Heart right ventricle (tissue), 16 donors: ENCODE measurements at places on chromosomes 3 and 15. TPM values are rescaled to one million over a fixed set of nuclear protein-coding genes. Genes with fewer than 3 reads are reported as not detected.

ZPLD1 gene
- total RNA-seq, result not detected

SLITRK3 gene
- total RNA-seq, result not detected

CCDC39 gene
- not detected for total RNA-seq

LSMEM2 gene
- total RNA-seq, result 45.2 TPM

MKRN2OS gene
- 4.2 TPM for total RNA-seq

SPINT1 gene
- 0.64 TPM for total RNA-seq

CCR3 gene
- total RNA-seq, result not detected

GRM7 gene
- total RNA-seq, result not detected

MEIS2 gene
- 34.0 TPM for total RNA-seq

GRCh38 chr15:58043192-58043903, 22.2 kb downstream of the ALDH1A2 start:
- H3K27ac ChIP-seq, result no peak overlapping the region
- no peak overlapping the region for H3K4me3 ChIP-seq
- DNase-seq, result peak; percentile 20
- no peaks in the 10 kb centered on the region for H3K4me1 ChIP-seq

GRCh38 chr3:193040836-193041672, 123.4 kb upstream of the MB21D2 start:
- no peaks in the 10 kb centered on the region for H3K4me1 ChIP-seq
- H3K27ac ChIP-seq, result no peak overlapping the region
- no peaks in the 10 kb centered on the region for H3K27me3 ChIP-seq
- H3K36me3 ChIP-seq, result no peaks in the 10 kb centered on the region
- no peak overlapping the region for H3K4me3 ChIP-seq

- DNase-seq, result no peak
- no peaks in the 10 kb centered on the region for H3K4me1 ChIP-seq
- no peak overlapping the region for H3K27ac ChIP-seq
- peaks cover 24% of the 10 kb centered on the region for H3K27me3 ChIP-seq
- no peaks in the 10 kb centered on the region for H3K36me3 ChIP-seq
- no peak overlapping the region for H3K4me3 ChIP-seq
Measured at GRCh38 chr3:194124193-194124592, 11.8 kb upstream of the HES1 start.

GRCh38 chr15:53437985-53438841, 321.2 kb downstream of the WDR72 start:
- no peaks in the 10 kb centered on the region for H3K27me3 ChIP-seq
- H3K4me3 ChIP-seq, result no peak overlapping the region
- H3K4me1 ChIP-seq, result no peaks in the 10 kb centered on the region
- no peak overlapping the region for H3K27ac ChIP-seq
- DNase-seq, result no peak
- no peaks in the 10 kb centered on the region for H3K36me3 ChIP-seq

GRCh38 chr3:468172-468571, 271.6 kb downstream of the CHL1 start:
- DNase-seq, result no peak
- no peak overlapping the region for H3K27ac ChIP-seq
- no peaks in the 10 kb centered on the region for H3K27me3 ChIP-seq
- H3K4me3 ChIP-seq, result no peak overlapping the region
- no peaks in the 10 kb centered on the region for H3K4me1 ChIP-seq

DNA sequence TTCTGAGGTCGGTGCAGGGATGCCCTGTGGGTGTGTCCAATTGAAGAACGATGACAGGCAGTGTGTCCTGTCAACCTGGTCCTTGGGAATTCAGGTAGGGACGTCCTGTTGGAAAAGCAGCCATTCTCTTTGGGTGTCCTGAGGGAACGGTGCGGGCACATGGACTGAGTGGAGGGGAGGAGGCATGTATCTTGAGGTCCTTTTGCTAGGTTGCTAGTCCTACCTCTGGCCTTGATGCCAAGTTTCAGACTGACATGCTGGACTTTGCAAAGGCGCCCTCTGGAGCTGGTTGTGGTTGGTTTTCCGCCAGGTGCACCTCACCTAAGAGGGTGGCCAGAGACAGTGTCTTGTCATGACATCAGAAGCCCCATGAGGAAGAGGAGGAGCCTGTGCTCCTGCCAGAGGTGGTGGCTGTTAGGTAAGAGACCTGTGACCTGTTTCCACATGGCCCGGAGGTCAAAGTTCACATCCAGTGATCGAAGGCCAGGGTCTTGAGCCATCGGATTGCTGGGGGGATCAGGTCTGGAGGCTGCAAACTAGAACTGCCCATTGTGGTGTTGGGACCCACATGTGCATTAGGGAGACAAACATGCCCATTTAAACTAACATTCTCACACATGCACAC, 106.3 kb downstream of the SNRPN start:
- H3K27me3 ChIP-seq, result no peaks in the 10 kb centered on the region
- H3K36me3 ChIP-seq, result peaks cover 100% of the 10 kb centered on the region
- H3K4me1 ChIP-seq, result no peaks in the 10 kb centered on the region
- H3K4me3 ChIP-seq, result no peak overlapping the region

DNA sequence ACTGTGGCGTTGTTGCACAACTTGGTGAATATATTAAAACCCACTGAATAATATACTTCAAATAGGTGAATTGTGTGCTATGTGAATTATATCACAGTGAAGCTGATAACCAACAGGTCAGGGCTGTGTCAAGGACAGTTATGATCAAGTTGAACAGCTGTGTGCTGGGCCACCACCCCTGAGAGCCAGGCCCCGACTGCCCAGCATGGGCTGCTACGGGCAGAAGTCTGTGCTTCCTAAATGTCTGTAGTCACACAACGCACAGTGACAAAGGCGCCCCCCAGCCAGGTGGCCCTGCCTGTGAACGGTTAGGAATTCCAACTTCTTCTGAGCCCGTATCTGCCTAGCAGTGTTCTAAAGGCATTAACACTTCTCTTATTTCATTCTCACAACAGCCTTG, 32.8 kb downstream of the TKT start:
- H3K4me1 ChIP-seq, result no peaks in the 10 kb centered on the region
- peaks cover 54% of the 10 kb centered on the region for H3K36me3 ChIP-seq
- no peak overlapping the region for H3K27ac ChIP-seq
- H3K27me3 ChIP-seq, result no peaks in the 10 kb centered on the region

- no peak for DNase-seq
- H3K4me1 ChIP-seq, result no peaks in the 10 kb centered on the region
- H3K4me3 ChIP-seq, result no peak overlapping the region
- no peaks in the 10 kb centered on the region for H3K27me3 ChIP-seq
Measured at GRCh38 chr3:35500641-35501350, 138.5 kb upstream of the ARPP21 start.

DNA sequence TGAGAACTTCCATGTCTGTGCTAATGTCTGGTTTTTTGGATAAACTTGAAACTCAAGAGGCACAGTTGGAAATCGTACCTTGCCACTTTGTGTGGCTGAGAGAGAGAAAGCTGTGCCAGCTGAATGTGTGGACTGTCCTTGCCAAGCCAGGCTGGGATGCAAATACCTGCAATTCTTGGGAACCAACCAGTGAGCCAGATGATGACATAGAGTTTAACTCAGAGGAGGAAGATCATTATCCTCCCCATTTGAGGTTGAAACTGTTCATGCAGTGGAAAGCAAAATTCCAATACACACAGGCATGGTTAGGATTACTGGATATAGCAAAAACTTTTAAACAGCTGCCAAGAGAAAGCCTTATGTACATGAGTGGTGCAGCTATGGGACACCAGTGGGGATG, 451.4 kb upstream of the NPAP1 start:
- no peak overlapping the region for H3K27ac ChIP-seq
- no peak for DNase-seq
- H3K4me1 ChIP-seq, result no peaks in the 10 kb centered on the region
- no peaks in the 10 kb centered on the region for H3K36me3 ChIP-seq

DNA sequence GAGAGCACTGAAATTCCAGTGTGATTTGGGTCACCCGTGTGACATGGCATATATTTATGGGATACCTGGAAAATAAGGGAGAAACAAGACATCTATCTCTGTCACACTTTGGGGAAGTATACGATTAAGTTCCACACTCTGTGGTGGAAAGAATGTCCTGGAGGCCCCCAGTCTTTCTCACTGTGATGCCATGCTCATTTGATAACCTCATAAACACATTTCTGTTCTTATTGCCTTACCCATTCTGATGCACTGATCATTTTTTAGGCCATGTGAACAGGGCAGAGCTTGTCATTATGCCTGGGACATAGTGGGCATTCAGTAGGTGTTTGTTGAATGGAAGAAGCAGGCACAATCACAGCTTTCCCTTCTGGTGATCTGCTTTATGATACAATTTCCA, 349.4 kb upstream of the TPRG1 start:
- DNase-seq, result no peak
- no peaks in the 10 kb centered on the region for H3K36me3 ChIP-seq
- H3K4me1 ChIP-seq, result peaks cover under 1% of the 10 kb centered on the region
- peak overlapping the region; percentile 74 for H3K27ac ChIP-seq

- H3K4me1 ChIP-seq, result no peaks in the 10 kb centered on the region
- H3K4me3 ChIP-seq, result no peak overlapping the region
- DNase-seq, result peak; percentile 40
- no peaks in the 10 kb centered on the region for H3K36me3 ChIP-seq
- no peak overlapping the region for H3K27ac ChIP-seq
Measured at GRCh38 chr15:20340331-20340811, 201.2 kb downstream of the GOLGA6L6 start.

DNA sequence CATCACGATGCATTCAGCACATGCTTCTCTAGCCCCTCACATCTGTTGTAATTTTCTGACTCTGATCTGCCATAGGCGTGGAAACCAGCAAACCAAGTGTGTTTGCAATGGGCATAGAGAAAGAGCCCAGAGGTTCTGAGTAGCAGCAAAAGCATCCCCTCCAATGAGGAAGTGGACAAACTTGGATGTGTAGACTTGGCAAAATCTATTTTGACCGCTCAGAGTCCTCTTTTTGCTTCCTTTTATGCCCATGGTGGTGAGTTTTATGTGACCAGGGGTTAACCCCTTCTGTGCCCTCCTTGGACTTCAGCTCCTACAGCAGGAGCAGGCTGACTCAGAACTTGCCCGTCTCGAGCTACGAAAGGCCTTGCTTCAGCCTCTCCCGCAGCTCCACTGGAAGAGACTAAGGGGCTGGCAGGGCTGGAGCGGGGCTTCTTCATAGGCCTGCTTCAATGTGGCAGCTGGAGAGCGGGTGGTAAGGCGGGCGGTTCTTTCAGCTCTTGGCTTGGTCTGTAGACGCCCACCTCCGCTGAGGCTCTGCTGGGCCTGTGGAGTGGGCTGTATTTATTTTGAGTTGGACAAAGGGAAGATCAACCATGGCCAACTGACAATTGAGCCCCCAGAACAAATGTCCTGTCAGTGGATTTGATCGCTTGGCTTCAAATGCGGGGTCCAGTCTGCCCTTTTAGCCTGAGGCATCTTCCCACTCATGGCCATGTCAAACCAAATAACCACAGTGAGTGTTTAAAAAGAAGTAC, 6.5 kb upstream of the ETV5 start:
- no peaks in the 10 kb centered on the region for H3K36me3 ChIP-seq
- H3K4me1 ChIP-seq, result peaks cover 6% of the 10 kb centered on the region
- DNase-seq, result no peak
- H3K27me3 ChIP-seq, result no peaks in the 10 kb centered on the region
- H3K4me3 ChIP-seq, result no peak overlapping the region
- H3K27ac ChIP-seq, result no peak overlapping the region

GRCh38 chr15:83929619-83930018, 275.7 kb downstream of the ADAMTSL3 start:
- peaks cover 34% of the 10 kb centered on the region for H3K36me3 ChIP-seq
- no peak for DNase-seq
- H3K27ac ChIP-seq, result no peak overlapping the region
- H3K27me3 ChIP-seq, result no peaks in the 10 kb centered on the region

DNA sequence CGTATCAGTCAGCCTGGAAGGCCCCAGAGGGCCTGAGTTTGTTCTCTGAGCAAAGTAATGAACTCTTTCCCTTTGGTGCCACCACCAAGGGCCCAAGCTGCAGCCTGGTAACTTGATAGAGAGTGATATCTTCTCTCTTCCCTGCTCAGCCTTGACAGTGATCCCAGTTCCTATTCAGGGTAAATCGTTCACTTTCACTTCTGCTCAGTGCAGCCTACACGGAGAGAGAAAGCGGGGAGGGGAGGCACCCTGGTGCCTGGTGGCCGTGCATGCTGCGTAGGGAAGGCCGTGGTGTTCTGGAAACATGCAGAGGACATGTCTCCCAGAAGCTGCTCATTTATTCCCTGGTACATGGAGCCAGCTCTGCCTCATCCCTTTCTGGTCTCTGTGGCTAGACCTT, 54.9 kb downstream of the KIF9 start:
- H3K4me3 ChIP-seq, result no peak overlapping the region
- H3K27me3 ChIP-seq, result no peaks in the 10 kb centered on the region
- no peak overlapping the region for H3K27ac ChIP-seq

DNA sequence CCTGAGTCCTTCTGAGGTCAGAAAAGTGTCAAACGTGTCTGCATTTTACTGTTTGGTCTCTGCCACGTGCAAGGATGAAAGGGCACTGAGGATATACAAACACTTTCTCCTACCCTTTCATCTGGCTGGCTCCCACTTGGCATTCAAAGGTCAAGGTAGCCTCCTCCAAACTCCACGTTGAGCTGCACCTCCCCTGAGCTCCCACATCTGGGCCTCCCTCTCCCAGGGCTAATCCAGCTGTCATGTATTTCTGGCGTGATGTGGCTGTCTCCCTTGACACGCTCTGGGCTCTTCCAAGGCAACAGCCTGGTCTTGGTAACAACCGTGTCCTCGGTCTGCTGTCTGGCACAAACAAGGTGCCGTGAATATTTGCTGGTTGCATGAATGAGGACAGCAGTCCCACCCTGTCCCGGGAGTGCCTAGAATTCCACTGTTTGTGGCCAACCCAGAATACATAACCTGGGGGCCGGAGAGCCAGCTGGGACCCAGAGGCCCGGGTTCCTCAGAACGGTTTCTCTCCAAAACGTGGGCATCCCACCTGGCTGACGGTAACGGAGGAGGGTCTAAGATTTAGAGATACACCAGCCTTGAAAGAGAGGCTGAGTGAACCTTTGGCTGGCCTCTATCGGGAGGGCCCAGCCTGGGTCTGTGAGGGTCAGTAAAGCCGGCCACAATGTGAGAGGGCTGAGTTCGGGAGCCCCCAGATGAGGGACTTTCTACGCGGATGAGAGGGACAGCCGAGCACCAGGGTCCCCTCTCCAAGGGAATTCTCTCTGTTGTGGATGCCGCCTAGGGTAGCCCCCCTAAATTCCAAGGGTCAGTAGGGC, 767 bp downstream of the GLT8D1 start:
- no peak for DNase-seq
- H3K36me3 ChIP-seq, result peaks cover 30% of the 10 kb centered on the region
- H3K4me1 ChIP-seq, result peaks cover 24% of the 10 kb centered on the region
